ENCODE measurements at places on chromosomes 5 and 9. TPM values are rescaled to one million over a fixed set of nuclear protein-coding genes. Genes with fewer than 3 reads are reported as not detected.

TCF7 gene
- 503 TPM for total RNA-seq

TJP2 gene
- total RNA-seq = 10.4 TPM

ZNF346 gene
- 24.8 TPM for total RNA-seq

TPM2 gene
- total RNA-seq = 65.7 TPM

All from T-cell (primary cell).